Epithelial cell of esophagus (primary cell): ENCODE measurements at places on chromosomes 16 and 17.

DNA sequence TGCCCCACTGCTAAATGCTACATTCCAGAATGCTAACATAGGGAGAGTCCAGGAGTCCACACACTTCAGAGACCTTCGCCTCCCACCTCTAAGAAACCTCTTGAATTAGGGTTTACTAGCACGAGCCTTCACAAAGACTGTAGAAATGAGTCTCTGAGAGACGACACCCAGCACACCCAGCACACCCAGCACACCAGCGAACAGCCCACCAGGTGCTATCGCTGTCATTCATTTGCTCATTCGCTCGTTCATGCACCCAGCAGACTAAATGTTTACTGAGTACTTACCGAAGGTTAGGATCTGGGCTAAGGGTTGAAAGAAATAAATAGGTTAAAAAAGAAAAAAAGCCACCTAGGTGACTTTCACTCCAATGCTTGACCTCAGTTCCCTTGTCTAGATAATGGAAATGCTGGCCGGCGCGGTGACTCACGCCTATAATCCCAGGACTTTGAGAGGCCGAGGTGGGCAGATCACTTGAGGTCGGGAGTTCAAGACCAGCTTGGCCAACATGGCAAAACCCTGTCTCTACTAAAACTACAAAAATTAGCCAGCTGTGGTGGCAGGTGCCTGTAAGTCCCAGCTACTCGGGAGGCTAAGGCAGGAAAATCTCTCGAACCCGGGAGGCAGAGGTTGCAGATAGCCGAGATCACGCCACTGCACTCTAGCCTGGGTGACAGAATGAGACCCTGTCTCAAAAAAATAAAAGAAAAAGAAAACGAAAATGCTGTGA is 100.8 kb downstream of the ADCY9 start:
- DNase-seq = no peak

DNA sequence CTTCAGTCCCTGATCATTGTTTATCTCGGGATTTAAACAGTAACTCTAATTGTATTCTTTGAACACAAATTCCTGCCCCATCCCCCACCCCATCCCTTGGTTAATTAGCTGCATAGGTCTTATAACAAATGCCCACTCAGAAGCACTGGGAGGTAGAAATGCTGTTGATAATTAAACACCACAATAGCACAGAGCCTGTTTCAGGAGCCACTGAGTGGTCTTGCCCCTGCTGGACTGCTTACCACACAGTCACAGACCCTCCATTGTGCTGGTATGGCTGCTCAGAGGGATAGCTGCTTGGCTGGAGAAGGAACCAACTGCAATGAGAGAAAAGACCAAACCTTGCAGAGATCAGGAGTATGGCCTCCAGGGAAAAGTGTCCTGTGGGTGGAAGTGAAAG is 214.1 kb downstream of the ANKFN1 start:
- DNase-seq = no peak

GRCh38 chr17:48084932-48085331 is 16.3 kb downstream of the CBX1 start:
- no peak for DNase-seq

DNA sequence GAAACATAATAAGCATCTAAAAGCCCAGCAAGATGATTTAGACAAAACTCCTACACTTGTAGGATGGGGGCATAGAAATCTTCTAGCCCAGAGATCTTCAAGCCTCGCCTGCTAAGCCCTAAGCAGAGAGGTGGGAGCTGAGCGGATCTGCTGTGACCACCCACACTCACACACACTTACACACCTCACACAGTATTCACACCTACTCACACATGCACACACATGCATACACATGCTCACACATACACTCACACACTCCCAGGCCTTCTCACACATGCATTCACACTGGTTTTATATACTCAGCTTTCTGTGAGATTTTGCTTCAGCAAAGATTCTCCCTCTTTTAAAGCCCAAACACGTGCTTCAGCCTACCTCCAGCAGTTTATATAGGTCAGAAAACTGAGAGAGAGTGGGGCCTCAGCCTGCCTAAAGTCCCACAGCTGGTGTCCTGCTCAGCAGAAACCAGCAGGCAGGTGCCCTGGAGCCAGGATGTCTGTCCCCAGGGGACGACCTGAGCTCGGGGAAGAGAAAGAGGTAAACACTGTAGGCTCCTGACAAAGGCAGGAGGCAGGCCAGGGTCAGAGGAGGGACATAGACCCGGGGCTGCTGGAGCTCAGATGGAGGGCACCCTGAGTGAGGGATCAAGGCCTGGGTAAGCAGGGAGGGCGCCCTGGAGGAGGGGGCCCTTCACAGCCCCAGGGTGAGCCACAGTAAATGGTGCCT is 12.0 kb upstream of the KRT19 start:
- no peak for DNase-seq

DNA sequence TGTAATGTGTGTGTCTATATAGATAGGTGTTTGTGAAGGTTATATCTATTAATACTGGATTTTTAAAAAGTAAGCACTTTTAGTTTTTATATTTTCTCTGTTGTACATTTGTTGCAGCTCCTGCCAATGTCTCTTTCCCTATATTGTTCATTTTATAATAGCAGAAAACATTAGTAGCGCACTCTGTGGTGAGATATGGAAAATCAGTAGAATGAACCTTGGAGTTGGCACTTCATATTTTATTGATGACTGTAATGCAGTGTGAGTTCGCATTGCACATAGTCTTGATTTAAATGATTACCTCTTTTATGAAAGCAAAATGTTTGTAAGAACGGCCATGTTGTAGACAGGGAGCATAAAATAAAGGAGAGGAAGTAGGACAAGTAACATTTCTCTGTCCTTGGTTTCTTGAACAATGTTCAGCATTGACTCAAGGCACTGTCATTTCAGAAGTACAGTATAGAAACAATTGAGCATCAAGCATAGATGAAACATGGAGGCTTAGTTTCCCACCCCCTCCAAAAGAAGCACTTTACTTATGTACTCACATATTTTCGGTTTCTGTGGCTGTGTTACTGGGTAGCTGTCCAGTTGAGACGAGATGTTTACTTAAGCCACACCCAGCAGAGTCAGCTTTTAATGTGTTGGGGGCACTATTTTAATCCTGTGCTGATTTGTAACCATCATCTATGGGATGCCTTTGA is 74.0 kb downstream of the TANC2 start:
- DNase-seq = peak; percentile 59

DNA sequence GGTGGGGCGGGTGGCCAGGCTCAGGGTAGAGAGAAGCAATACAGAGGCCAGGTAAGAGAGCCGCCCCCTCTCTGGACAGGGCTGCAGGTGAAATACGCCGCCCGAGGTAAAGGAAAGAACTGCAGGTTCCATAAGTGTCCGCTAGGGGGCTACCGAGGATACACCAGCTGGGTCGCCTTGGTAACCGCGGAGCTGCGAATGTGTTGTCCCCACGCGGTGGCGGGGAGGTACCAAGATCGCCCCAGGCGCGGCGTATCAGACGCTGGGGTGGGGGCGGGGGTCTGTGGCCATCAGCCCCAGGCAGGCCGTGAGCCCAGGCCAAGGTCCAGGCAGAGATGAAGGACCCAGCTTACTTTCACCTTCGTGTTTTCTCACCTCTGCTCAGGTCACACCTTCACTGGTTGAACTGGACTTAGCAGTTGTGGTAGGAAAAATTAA is 18.4 kb upstream of the ZFP90 start:
- DNase-seq = peak; percentile 83

DNA sequence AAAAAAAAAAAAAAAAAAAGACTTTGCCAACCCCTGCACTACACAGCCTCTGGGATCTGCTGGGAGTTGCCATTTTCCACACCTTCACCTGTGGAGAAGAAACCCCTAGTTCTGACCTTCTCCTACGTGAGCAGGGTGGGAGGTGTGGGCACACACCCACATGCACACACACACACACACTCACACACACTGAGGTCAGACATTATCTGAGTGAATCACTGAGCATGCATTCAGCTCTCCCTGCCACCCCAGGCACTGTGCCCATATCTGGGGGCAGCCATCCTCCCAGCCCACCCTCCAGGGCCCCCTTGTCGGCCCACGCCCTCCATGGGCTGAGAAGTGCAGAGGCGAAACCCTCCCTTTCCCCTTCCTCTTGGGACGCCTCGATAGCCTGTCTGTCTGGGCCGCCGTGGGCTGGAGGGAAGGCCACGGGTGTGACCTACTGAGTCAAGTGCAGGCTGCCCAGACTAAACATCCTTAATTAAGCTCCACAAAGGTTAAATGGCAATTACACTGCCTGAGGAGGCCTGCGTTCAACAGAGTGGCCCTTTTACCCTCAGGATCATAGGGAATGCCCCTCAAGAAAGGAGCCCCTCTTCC is 143.8 kb downstream of the C16orf95 start:
- no peak for DNase-seq

- no peak for DNase-seq
These were observed 24.4 kb upstream of the CBFA2T3 start for GRCh38 chr16:89001117-89002027.

GRCh38 chr16:59341368-59341767 is 607.3 kb upstream of the GOT2 start:
- no peak for DNase-seq

- peak; percentile 51 for DNase-seq
These were observed 17.4 kb downstream of the ARHGAP27 start for GRCh38 chr17:45414990-45415881.

- no peak for DNase-seq
These were observed 19.9 kb downstream of the SGSM2 start for GRCh38 chr17:2357237-2357636.

- DNase-seq = no peak
These were observed 13.3 kb downstream of the WFIKKN2 start for GRCh38 chr17:50848711-50849110.

DNA sequence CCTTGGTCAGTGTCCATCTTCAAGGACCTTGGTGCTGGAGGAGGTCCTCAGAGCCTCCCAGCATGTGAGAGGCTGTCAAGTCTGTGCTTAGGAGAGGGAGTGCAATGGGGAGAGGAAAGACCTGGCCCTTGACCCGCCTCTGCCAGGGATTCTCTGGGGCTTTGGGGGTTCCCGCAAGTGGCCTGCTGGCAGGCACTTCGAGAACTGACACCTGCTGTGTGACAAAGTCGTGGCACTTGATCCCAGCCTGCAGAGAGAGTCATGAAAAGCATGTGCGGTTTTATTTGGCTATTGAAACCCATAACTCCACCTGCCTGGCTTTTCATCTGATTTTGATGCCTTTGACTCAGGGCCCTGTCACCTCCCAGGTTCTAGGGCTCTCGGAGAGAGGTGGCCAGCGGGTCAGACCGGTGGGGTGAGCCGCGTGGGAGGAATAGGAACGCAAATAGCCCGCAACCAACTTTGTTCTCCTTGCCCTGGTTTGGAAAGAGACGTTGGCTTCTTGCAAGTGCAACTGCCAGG is 42.8 kb upstream of the GSE1 start:
- DNase-seq = peak; percentile 41

DNA sequence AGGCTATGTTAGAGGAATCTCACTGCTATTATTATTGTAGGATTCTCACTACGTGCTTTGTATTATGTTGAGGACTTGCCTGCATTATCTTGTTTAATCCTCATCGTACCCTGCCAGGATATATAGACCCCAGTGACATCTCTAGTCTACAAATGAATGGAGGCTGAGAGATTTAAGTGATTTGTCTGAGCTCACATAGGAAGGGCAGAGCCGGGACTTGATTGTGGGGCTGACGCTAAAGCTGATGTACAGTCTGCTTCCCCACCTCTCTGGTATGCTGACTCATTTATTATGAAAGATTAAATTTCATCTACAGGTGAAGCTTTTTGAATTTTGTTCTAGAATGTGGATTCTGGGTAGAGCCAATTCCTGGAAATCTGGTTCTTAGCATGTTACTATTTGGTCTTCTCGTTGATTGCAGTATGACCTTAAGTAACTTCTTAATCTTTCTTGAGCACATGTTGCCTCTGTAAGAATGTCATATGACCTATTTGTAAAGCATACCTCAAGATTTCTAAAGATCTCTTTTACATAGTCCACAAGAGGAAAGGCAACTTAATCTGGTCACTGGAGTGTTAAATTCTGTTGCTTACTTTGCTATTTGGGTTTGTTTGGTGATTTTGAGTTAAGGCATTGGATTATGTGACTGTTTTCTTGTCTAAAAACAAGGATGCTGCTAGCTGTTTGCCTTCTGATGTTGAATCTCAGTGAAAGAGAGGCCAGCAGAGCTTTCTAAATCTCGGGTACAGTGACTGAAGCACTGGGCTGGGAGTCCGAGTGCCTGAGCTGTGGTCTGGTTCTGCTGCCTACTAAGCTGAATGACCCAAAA is 12.4 kb downstream of the METTL9 start:
- peak; percentile 75 for DNase-seq

DNA sequence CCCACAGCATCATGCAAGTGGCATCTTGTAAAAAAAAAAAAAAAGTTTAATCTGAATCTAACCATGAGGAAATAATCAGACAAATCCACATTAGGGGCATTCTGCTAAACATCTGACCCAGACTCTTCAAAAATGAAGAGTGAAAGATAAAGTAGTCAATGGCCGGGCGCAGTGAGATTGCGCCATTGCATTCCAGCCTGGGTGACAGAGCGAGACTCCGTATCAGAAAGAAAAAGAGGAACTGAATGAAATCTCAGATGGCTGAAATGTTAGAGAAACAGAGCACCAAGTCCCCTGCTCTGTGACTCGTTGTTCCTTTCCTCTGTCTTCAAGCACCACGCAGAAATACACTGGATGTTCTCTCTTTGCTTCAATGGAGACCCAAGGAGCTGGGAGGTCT is 12.7 kb upstream of the RNF135 start:
- no peak for DNase-seq

DNA sequence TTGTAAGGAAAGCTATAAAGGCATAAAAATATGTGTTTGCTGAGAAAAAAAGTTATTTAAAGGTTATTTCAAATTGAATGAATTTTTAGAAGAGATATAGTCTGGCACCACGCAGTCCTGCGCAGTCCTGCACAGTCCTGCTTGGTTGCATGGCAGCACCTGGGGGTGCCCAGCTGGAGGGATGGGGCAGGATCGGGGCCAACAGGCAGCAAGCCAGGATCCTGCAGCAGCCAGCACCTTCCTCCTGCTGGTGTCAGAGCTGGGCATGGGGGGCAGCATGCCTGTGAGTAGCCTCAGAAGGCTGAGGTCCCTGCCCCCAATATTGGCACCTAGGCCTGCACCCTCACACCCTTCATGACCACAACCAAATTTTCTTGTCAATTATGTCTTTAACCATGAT is 46.0 kb downstream of the GLG1 start:
- no peak for DNase-seq

DNA sequence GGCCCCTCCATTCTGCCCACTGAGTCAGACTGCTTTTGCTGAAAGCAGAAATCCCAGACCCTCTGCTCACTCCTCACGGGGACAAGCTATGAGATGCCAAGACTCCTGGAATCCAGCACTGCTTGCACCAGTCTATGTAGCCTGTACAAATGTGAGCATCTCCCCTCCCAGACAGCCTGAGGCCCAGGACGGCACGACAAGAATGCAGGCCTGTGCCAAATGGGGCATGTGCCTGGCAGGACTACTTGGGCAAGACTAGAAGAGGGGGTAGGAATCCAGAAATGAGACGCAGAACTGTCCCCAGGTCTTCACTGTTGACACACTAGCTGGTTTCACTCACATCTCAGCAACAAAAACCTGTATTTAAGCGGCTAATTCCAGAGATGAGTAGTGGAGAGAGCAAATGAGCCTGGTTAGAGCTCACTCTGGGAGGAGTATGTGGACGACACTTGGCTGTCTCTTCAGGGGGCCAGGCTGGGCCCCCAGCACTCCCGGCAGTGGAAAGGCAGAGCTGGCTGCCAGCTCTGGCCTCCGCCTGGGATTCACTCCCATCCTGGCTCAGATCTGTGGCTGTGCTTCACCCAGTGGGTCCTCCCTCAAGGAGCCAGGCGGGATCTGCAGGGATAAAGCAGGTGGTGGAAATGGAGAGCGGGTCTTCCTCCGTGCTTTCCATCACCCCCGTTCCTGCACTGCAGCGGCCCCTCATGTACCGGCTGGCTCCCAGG is 2.9 kb upstream of the MYO1C start:
- peak; percentile 44 for DNase-seq
